ENCODE measurements at places on chromosomes 11 and 22.

GRCh38 chr11:44466531-44467205 is 98.8 kb upstream of the CD82 start:
- DNase-seq = no peak

- no peak for DNase-seq
Measured at GRCh38 chr11:94241896-94242295, 62.5 kb upstream of the IZUMO1R start.

GRCh38 chr22:33101550-33101949 is 43.4 kb upstream of the SYN3 start:
- DNase-seq = no peak

DNA sequence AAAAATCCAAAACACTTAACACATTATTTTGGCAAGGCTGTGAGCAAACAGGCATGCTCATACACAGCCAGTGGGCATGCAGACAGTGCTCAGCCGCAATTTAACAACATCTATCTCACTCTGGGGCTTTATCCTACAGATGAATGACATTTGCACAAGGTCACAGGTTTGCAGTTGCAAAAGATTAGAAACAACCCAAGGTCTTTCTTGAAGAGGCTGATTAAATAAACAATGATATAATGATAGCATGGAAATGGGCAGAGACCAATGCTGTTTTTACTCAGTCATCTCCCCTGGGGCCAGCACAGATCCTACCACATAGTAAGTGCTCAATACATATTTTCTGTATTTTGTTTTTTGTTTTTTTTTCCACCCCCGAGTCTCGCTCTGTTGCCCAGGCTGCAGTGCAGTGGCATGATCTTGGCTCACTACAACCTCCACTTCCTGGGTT is 9.4 kb downstream of the A4GALT start:
- no peak for DNase-seq

- DNase-seq = no peak
Measured at GRCh38 chr11:204587-205109, 2.6 kb downstream of the BET1L start.

DNA sequence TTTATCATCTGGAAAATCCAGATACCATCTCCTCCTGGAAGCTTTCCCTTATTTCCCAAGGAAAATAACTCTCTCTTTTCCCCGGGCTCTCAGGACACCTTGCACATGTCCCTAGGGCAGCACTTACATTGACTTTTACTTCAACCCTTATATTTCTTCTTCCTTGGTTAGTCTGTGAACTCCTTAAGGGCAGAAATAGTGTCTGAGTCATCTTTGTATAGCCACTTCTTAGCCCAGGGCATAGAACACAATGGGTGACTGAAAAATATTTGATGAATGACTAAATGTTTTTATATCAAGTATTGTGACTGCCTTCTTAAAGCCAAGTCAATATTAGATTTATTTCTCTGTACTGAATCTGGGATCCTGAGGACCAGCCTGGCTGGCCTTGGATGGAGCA is 45.4 kb upstream of the MYOD1 start:
- DNase-seq = no peak

- DNase-seq = no peak
Measured at GRCh38 chr22:48851933-48852549, 975.6 kb downstream of the BRD1 start.

DNA sequence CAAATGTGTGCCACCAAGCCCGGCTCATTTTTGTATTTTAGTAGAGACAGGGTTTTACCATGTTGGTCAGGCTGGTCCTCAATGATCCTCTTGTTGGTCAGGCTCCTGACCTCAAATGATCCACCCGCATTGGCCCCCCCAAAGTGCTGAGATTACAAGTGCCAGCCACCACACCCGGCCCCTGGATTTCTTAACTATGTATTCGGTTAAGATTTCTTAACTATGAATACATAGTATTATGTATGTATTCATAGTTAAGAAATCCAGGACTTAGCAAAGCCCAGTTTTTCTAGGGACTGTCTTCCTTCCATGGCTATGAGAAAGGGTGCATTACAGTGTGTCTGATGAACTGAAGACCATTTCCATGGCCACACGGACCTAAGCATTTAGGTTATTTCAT is 1.7 kb downstream of the C11orf91 start:
- no peak for DNase-seq

GRCh38 chr22:38867124-38867455 is 4.9 kb downstream of the CBX6 start:
- DNase-seq = no peak

DNA sequence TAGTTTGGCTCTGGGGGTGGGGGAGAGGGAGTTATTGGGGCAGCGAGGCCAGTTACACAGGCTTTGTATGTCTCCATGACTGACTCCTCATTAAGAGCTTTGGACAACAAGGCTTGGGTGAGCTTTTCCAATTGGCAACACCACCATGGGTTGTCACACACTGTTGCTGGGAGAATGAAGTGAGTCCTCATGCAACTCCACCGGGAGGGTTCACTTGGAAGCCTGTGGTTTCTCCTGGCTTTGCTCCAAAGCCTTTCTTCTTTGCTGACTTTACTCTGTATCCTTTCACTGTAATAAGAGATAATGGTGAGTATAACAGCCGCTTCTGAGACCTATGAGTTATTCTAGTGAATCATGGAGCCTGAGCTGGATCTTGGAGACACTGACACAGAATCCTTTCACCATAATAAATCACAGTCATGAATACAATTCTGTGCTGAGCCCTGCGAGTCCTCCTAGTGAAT is 24.9 kb downstream of the EIF3F start:
- DNase-seq = no peak

DNA sequence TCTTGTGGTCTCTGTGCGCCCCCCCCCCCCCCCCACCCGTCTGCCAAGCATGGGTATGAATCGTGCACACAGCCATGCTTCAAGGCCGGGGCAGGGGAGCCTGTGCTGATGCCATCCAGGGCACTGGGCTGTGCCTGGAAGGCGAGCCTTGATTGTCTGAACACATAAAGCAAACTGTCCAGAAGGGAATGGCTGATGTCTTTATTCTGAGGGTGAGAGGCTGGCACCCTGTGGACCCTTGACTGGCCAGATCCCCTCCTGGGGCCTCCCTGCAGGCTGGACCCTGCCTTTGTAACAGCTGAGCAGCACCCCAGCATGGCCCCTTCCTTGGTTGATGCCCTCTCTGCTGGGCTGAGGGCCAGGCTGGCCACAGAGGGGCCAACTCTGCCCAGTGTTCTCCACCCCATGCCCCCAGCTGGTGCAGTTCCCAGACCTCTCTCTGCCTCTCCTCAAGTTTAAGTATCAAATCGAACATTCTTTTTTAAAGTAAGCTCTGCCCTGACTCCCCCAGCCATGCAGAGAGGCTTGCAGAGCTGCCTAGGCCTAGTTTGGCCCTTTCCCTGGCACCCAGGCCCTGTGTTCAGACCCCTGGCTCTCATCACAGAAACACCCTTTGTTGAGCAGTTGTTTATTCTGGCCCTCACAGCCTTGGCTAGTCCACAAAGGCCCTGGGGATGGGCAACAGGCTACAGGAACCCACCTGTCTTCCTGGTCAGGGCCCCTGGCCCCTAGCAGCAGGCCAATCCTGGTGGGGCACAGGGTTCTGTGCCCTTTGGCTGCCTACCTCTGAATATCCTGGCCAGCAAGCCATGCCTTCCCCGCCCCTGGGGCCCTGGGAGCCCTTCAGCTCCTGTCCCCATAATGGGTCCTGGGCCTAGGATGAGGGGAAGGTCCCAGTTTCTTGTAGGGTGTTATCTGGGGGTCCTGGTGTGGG is 3.9 kb upstream of the RANBP1 start:
- no peak for DNase-seq

GRCh38 chr11:103928040-103928801 is 108.2 kb upstream of the DDI1 start:
- DNase-seq = no peak

Data from GM10248 (cell line).